ENCODE measurements at places on chromosomes 16 and 17. TPM values are rescaled to one million over a fixed set of nuclear protein-coding genes. Genes with fewer than 3 reads are reported as not detected.

Gene PDILT
- total RNA-seq: not detected

GRCh38 chr16:2008009-2008526 is 1.6 kb downstream of the ZNF598 start:
- peak; percentile 62 for DNase-seq
- peaks cover 42% of the 10 kb centered on the region for H3K4me1 ChIP-seq
- peak overlapping the region; percentile 89 for H3K27ac ChIP-seq
- peaks cover 30% of the 10 kb centered on the region for H3K36me3 ChIP-seq
- no peaks in the 10 kb centered on the region for H3K27me3 ChIP-seq

GRCh38 chr17:43871946-43872690 is 25.1 kb downstream of the CD300LG start:
- no peaks in the 10 kb centered on the region for H3K4me1 ChIP-seq
- no peak overlapping the region for H3K4me3 ChIP-seq
- H3K36me3 ChIP-seq: no peaks in the 10 kb centered on the region
- H3K27ac ChIP-seq: no peak overlapping the region
- no peak for DNase-seq
- H3K27me3 ChIP-seq: peaks cover 9% of the 10 kb centered on the region

Gene TM4SF5
- total RNA-seq: not detected

DNA sequence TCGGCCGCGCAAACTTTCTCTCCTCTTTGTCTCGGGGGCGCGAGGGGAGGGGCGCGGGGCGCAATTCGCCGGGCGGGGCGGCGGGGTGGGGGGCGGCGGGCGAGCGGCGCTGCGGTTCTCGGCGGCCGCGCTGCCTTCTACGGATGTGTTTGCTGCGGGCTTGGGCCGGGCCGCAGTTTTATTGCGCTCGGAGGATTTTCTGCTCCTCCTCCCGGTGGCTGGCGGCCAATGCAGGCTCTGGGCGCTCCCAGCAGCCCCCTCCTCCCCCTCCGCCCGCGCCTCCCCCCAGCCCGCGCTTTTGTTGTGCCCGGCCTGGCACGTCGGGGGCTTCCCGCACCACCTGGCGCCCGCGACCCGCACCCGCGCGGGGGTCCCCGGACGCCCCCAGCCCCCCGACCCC is at the start of gene TIMP2:
Gene TIMP2 (minus strand): TSS at position 154 of the 400 bp plus-strand sequence. CDS start 299 bp downstream, outside the sequence.
- peaks cover 8% of the 10 kb centered on the region for H3K27me3 ChIP-seq
- no peak within 1 kb of the TSS for H3K4me3 ChIP-seq
- peaks cover 14% of the 10 kb centered on the region for H3K4me1 ChIP-seq
- H3K27ac ChIP-seq: no peak within 1 kb of the TSS
- peak; percentile 72 for DNase-seq

DNA sequence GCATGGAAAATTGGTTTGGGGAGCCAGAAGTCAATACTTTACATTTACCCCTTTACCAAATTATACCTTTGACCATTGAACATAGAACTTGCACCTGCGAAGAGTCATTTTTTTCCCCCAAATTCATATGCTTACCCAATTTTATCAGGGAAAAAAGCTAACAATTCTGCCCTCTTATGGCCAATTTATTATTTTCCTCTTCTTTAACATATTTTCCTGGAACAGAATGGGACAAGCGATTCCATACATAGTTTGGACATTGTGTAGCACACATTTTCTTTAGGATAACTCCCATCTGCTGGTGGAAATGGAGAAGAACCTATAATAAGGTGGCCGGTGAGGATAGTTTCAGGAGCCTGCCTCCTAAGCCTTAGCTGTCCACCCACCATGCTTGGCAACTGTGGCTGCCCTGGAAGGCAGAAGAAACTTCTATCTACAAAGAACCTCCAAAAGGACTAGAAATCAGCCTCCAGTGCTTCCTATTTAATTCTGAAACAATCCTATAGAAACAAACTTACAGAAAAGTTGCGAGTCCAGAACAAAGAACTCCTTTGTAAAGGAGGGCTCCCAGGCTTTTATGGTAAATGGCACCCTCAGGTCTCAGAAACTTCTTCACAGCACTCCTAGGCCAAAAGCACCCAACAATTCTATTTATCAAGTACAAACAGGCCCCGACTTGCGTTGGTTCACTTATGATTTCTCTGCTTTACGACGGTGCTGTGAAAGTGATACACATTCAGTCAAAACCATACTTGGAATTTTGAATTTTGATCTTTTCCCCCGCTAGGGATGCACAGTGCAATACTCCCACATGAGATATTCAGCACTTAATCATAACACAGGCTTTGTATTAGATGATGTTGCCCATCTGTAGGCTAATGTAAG is 64.1 kb upstream of the CACNG4 start:
- H3K4me3 ChIP-seq: no peak overlapping the region
- H3K27me3 ChIP-seq: no peaks in the 10 kb centered on the region
- no peak for DNase-seq
- no peaks in the 10 kb centered on the region for H3K36me3 ChIP-seq
- no peak overlapping the region for H3K27ac ChIP-seq

- no peaks in the 10 kb centered on the region for H3K27me3 ChIP-seq
- no peak for DNase-seq
- H3K4me1 ChIP-seq: peaks cover 58% of the 10 kb centered on the region
- H3K36me3 ChIP-seq: peaks cover 49% of the 10 kb centered on the region
- no peak overlapping the region for H3K4me3 ChIP-seq
These were observed 44.3 kb upstream of the CPNE2 start for GRCh38 chr16:57048095-57048494.

Gene HES7
- 2.9 TPM for total RNA-seq

- no peaks in the 10 kb centered on the region for H3K27me3 ChIP-seq
- no peak for DNase-seq
- H3K4me3 ChIP-seq: no peak overlapping the region
- H3K4me1 ChIP-seq: no peaks in the 10 kb centered on the region
- no peaks in the 10 kb centered on the region for H3K36me3 ChIP-seq
These were observed 7.7 kb upstream of the GINS3 start for GRCh38 chr16:58384437-58385055.

DNA sequence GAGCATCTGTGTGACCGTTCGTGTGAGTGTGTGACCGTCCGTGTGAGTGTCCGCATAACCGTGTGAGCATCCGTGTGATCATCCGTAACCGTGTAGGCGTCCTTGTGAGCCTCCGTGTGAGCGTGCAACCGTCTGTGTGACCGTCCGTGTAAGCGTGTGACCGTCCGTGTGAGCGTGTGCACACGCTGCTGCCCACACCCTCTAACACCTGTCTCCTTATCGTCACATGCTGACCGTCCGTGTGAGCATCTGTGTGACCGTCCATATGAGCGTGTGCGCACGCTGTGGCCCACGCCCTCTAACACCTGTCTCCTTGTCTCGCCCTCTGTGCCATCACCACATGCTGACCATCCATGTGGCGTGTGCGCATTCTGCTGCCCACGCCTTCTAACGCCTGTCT is 31.1 kb downstream of the NME3 start:
- H3K4me3 ChIP-seq: no peak overlapping the region
- no peaks in the 10 kb centered on the region for H3K27me3 ChIP-seq
- H3K4me1 ChIP-seq: no peaks in the 10 kb centered on the region
- H3K27ac ChIP-seq: no peak overlapping the region

DNA sequence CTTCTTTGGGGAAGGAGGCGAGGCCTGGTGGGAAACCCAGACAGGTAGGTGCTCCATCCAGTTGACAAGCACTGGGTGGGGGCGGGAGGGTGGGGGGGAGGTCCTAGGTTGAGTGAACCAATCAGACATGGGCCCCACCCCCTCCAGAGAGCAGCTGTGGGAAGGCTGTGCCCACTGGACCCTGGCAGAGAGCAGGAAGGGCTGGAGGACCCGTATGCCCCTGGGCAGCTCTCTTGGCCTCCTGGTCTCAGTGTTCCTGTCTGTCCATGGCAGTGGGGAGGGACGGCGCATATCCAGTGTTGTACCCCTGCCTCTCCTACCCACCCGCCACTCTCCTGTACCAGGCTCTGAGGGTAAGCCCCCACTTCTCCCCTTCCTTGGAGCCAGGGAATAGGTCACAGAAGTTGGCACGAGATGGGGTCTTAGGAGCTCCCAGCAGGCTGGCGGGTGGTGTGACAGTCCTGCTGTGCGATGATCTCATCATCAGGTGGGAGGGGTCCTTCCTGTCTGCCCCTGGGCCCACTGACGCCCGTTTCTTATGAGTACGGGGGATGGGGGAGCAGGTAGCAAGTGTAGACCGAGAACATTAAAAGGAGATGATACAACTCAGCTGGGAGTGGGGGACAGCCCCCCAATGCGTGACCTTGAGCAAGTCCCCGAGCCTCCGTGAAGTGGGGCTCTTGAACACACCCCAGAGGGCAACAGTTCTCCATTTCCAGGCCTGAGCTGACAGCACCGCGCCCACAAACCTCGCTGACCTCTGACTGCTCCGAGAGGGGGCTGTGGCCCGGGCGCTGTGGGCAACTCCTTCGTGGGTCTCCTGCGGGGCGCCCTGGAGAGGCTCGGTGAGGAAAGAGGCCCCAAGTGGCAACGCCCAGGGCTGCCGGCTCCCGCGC is 1.2 kb upstream of the ZFPM1 start:
- no peaks in the 10 kb centered on the region for H3K27me3 ChIP-seq
- H3K4me1 ChIP-seq: peaks cover 14% of the 10 kb centered on the region
- H3K27ac ChIP-seq: peak overlapping the region; percentile 80
- no peaks in the 10 kb centered on the region for H3K36me3 ChIP-seq

Gene KLHL10
- total RNA-seq: not detected

GRCh38 chr16:54582631-54583250 is 296.2 kb upstream of the IRX3 start:
- H3K4me3 ChIP-seq: no peak overlapping the region
- no peak overlapping the region for H3K27ac ChIP-seq
- H3K4me1 ChIP-seq: no peaks in the 10 kb centered on the region
- H3K27me3 ChIP-seq: peaks cover 13% of the 10 kb centered on the region

- no peak for DNase-seq
- H3K4me3 ChIP-seq: no peak overlapping the region
- no peaks in the 10 kb centered on the region for H3K4me1 ChIP-seq
- no peak overlapping the region for H3K27ac ChIP-seq
- H3K36me3 ChIP-seq: peaks cover 6% of the 10 kb centered on the region
- H3K27me3 ChIP-seq: no peaks in the 10 kb centered on the region
These were observed 408.7 kb downstream of the SLC39A11 start for GRCh38 chr17:72683506-72684404.

DNA sequence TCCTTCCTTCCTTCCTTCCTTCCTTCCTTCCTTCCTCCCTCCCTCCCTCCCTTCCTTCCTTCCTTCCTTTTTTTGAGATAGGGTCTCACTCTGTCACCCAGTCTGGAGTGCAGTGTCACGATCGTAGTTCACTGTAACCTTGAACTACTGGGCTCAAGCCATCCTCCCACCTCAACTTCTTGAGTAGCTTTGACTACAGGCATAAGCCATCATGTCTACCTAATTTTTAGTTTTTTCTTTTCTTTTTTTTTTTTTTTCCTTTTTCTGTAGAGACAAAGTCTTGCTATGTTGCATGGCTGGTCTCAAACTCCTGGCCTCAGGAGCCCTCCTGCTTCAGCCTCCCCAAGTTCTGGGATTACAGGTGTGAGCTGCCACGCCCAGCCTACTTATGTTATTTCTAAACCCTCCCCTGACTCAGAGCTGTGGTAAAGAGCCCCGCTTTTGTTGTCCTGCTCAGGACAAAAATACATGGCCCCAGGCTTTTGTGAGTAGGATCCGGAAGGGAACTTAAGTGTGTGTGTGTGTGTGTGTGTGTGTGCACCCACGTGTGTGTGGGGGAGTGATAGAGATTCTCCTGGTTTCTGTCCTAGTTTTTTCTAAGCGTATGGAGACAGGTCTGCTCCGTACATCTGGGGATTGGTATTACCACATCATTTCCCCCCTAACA is 67.1 kb downstream of the PRKCB start:
- no peak overlapping the region for H3K27ac ChIP-seq
- no peak overlapping the region for H3K4me3 ChIP-seq
- no peak for DNase-seq
- no peaks in the 10 kb centered on the region for H3K36me3 ChIP-seq

DNA sequence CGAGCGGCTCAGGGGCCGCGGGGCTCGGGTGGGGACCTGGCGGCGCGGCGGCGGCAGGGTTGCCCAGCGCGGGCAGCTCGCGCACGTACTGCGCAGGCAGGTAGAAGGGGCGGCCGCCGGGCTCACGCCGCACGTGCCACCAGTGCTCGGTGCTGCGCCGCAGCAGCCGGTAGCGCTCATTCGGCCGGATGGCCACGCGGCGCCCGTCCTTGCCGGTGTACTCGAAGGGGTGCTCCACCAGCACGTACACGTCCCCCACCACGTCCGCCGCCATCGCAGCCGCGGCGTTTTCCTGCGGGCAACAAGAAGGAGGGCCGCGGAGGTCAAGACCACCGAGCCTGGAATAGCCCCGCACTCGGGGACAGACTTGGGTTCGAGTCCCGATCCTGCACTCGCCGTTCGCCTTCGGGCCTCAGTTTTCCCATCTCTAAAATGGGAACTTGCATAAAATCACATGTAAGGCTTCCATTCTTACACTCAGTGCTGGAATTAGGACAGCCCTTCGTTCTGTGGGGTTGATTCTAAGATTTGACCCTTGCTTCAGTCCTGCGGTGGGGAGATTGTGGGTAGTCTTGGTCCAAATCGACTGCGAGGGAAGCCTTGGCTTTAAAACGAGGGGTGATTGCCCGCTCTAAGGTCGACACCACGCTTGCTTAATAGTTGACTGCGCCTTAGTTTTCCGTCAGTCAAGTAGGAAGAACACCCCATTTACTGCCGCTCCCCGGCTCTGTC is 2.5 kb downstream of the ARHGAP27 start:
- peak overlapping the region; percentile 78 for H3K4me3 ChIP-seq
- no peak for DNase-seq
- peaks cover 5% of the 10 kb centered on the region for H3K27me3 ChIP-seq
- no peak overlapping the region for H3K27ac ChIP-seq
- H3K36me3 ChIP-seq: no peaks in the 10 kb centered on the region

DNA sequence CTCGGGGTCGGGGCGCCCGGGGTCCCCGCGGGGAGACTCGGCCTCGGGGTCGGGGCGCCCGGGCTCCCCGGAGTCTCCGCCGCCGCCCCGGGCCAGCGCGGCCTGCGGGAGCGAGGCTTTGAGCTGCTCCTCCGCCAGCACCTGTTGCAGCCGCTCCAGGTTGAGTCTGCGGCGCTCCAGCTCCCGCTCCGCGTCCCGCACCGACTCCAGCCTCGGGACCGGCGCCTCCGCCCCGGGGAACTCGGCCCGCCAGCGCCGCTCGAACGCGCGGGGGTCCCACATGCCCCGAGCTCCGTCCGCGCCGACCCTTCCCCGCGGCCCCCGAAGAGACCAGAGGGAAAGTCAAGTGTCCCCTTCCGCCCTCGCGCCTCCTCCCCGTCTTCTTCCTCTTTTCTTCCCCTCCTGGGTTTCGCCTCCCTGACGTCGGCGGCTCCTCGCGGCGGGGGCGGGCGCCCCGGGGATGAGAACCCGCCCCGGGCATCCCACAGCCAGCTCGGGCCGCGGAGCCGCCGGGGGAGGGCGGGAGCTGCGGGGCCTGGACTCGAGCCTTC is 40.8 kb upstream of the BHLHA9 start:
- H3K27me3 ChIP-seq: peaks cover 45% of the 10 kb centered on the region
- DNase-seq: peak; percentile 48
- peaks cover 9% of the 10 kb centered on the region for H3K4me1 ChIP-seq

Gene TEX19
- not detected for total RNA-seq

DNA sequence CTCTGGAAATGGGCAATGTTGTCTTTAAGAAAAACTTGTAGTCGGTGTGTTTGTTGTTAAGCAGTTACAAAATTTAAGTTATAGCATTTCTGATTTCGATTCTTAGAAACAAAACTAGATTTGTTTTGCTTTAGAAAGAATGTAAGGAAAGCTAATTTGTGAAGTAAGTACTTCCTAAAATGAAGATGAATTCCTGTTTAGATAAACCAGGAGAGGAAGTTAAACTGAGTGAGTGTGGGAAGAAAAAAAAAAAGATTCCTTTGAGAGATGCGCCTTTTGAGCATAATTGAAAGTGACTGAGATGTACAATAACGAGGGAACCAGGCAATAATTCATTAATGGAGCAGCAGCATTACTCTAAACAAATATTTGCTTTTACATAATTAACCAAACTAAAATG is 52.4 kb upstream of the ALOX12 start:
- H3K4me1 ChIP-seq: peaks cover 11% of the 10 kb centered on the region
- DNase-seq: no peak
- H3K27me3 ChIP-seq: no peaks in the 10 kb centered on the region
- H3K27ac ChIP-seq: no peak overlapping the region
- no peak overlapping the region for H3K4me3 ChIP-seq

Gene RAB26
- total RNA-seq: not detected

All from activated naive CD4-positive, alpha-beta T cell treated with anti-CD3 and anti-CD28 coated beads for 36 hours (primary cell).